ENCODE measurements at places on chromosomes 16 and 17. TPM values are rescaled to one million over a fixed set of nuclear protein-coding genes. Genes with fewer than 3 reads are reported as not detected.

Gene C17orf107
- polyA plus RNA-seq = 1.2 TPM

Gene CORO1A
- 9.9 TPM for polyA plus RNA-seq

Gene IL32
- polyA plus RNA-seq = 36.8 TPM

Gene TMIGD1
- 0.78 TPM for polyA plus RNA-seq

Gene SCIMP
- polyA plus RNA-seq = 0.83 TPM

Gene IGSF6
- 2.5 TPM for polyA plus RNA-seq

Gene KATNB1
- polyA plus RNA-seq = 19.9 TPM

Gene CCL4L2
- 3.2 TPM for polyA plus RNA-seq

Gene CIAO3
- polyA plus RNA-seq = 22.8 TPM
